ENCODE measurements at places on chromosomes 7 and 10. TPM values are rescaled to one million over a fixed set of nuclear protein-coding genes. Genes with fewer than 3 reads are reported as not detected.

The NFE2L3 gene
- total RNA-seq, result 9.5 TPM

The PAPOLB gene
- not detected for total RNA-seq

The SORCS1 gene
- not detected for total RNA-seq

The ASZ1 gene
- total RNA-seq, result not detected

The PPP1R17 gene
- not detected for total RNA-seq

The LANCL2 gene
- total RNA-seq, result 15.1 TPM

The DNA2 gene
- 9.0 TPM for total RNA-seq

The MMP21 gene
- not detected for total RNA-seq

The TMEM120A gene
- total RNA-seq, result 47.3 TPM

The NAPEPLD gene
- 3.5 TPM for total RNA-seq

The ANXA8L1 gene
- total RNA-seq, result 114 TPM

The OR13A1 gene
- total RNA-seq, result not detected

The DPYSL4 gene
- total RNA-seq, result 18.9 TPM

The NUTM2A gene
- total RNA-seq, result 0.08 TPM

The BLNK gene
- total RNA-seq, result 0.07 TPM

The AUTS2 gene
- total RNA-seq, result 3.6 TPM

The SAMD9L gene
- total RNA-seq, result 0.39 TPM

The PPA1 gene
- total RNA-seq, result 213 TPM

The NPC1L1 gene
- total RNA-seq, result 0.08 TPM

The LRRD1 gene
- total RNA-seq, result not detected

The FOXP2 gene
- not detected for total RNA-seq

The ENO4 gene
- total RNA-seq, result 0.06 TPM

The CUZD1 gene
- total RNA-seq, result 1.6 TPM

The CXCL12 gene
- total RNA-seq, result 0.31 TPM

The PRRT4 gene
- not detected for total RNA-seq

The CALML5 gene
- total RNA-seq, result not detected

The DGKI gene
- total RNA-seq, result 0.29 TPM

The ADAMTS14 gene
- 0.16 TPM for total RNA-seq

The SAMD9 gene
- total RNA-seq, result 5.1 TPM

The CALU gene
- total RNA-seq, result 154 TPM

The IDE gene
- 26.6 TPM for total RNA-seq

The UPK3BL1 gene
- 13.7 TPM for total RNA-seq

The GNGT1 gene
- not detected for total RNA-seq

The SLC35G1 gene
- 8.7 TPM for total RNA-seq

The CCL24 gene
- not detected for total RNA-seq

The SYNPO2L gene
- total RNA-seq, result not detected

The TACR2 gene
- total RNA-seq, result 0.13 TPM

The LRRC17 gene
- total RNA-seq, result 0.15 TPM

The OPN4 gene
- not detected for total RNA-seq

The TRPV5 gene
- not detected for total RNA-seq

The H2BK1 gene
- total RNA-seq, result not detected

The CLDN3 gene
- 3.5 TPM for total RNA-seq

The CFAP46 gene
- total RNA-seq, result 1.3 TPM

The PNLIPRP1 gene
- total RNA-seq, result not detected

The NUTM2D gene
- 1.3 TPM for total RNA-seq

The MMD2 gene
- not detected for total RNA-seq
